ENCODE measurements at places on chromosomes 16 and 17. TPM values are rescaled to one million over a fixed set of nuclear protein-coding genes. Genes with fewer than 3 reads are reported as not detected.

Gene LGALS9
- 1.7 TPM for total RNA-seq

Gene PRSS33
- not detected for total RNA-seq

GRCh38 chr17:33016920-33017319 is 25.3 kb downstream of the SPACA3 start:
- DNase-seq = no peak

- DNase-seq = no peak
Measured at GRCh38 chr17:75909812-75910274, 5.2 kb upstream of the MRPL38 start.

DNA sequence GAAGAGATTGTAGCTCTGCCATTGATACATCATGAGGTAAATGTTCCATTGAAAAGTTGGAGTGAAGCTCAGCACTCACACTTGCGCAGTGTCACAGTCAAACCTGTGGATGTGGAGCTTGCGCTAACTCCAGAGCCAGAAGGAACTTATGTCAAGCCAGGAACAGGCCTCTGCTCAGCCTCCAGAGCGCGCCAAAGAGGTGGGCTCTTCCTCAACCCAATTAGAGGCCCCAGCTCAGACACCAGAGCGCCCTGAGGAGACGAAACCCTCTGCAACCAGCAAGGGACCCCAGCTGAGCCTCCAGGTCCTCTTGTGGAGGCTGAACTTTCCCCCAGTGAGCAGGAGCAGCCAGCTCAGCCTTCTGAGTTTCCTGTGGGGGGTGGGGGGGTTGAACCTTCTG is 61.5 kb upstream of the FBXO47 start:
- DNase-seq = no peak

Gene HOXB5
- total RNA-seq = not detected

Gene OR1D5
- not detected for total RNA-seq

Gene RMI2
- 96.0 TPM for total RNA-seq

- DNase-seq = no peak
Measured at GRCh38 chr16:54120846-54121480, 165.6 kb downstream of the IRX3 start.

DNA sequence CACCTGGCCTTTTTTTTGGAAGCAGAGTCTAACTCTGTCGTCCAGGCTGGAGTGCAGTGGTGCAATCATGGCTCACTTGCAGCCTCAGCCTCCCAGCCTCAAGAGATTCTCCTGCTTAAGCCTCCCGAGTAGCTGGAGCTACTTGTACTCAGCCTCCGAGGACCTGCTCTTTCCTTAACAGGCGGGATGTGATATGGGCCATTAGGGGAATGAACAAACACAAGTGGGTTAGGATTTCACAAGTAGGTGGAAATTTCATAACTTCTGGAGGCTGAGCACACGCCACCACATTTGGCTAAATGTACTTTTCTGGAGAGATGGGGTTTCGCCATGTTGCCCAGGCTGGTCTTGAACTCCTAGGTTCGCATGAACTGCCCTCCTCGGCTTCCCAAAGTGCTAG is 4.1 kb downstream of the PAM16 start:
- no peak for DNase-seq

GRCh38 chr16:19698480-19699465 is 19.3 kb downstream of the KNOP1 start:
- DNase-seq = no peak

GRCh38 chr17:75124041-75124818 is 7.3 kb downstream of the NT5C start:
- no peak for DNase-seq

- DNase-seq = no peak
Measured at GRCh38 chr17:82912484-82913089, 72.8 kb upstream of the ZNF750 start.

- DNase-seq = no peak
Measured at GRCh38 chr16:84511831-84512230, 7.4 kb upstream of the MEAK7 start.

DNA sequence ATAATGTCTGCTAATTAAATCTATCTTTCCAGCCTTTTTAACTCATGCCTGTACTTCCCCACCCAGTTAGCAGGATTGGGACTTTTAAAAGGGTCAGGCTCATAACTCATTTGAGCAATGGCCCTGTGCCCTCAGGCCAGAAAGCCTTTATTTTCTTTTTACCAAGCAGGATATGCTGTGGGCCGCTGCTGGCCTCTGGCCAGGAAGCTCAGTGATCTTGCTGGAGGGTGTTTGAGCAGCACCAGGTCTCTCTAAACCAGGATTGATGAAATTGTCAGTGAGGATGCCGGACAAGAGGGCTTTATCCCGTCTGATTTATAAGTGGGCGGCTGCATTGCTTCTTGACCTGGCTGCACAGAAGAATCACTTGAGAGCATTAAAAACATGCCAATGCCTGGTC is 187.8 kb downstream of the RAB11FIP4 start:
- DNase-seq = no peak

Gene GCGR
- total RNA-seq = 0.61 TPM

Gene RNF222
- total RNA-seq = not detected

GRCh38 chr16:49543631-49543946 is 170.0 kb downstream of the C16orf78 start:
- no peak for DNase-seq

Gene TBC1D3C
- total RNA-seq = not detected

GRCh38 chr17:3006801-3007200 is 56.6 kb downstream of the OR1D5 start:
- no peak for DNase-seq

GRCh38 chr17:34979650-34980352 is 511 bp upstream of the LIG3 start:
- no peak for DNase-seq

- DNase-seq = no peak
Measured at GRCh38 chr17:34265711-34266110, 4.3 kb upstream of the CCL7 start.

DNA sequence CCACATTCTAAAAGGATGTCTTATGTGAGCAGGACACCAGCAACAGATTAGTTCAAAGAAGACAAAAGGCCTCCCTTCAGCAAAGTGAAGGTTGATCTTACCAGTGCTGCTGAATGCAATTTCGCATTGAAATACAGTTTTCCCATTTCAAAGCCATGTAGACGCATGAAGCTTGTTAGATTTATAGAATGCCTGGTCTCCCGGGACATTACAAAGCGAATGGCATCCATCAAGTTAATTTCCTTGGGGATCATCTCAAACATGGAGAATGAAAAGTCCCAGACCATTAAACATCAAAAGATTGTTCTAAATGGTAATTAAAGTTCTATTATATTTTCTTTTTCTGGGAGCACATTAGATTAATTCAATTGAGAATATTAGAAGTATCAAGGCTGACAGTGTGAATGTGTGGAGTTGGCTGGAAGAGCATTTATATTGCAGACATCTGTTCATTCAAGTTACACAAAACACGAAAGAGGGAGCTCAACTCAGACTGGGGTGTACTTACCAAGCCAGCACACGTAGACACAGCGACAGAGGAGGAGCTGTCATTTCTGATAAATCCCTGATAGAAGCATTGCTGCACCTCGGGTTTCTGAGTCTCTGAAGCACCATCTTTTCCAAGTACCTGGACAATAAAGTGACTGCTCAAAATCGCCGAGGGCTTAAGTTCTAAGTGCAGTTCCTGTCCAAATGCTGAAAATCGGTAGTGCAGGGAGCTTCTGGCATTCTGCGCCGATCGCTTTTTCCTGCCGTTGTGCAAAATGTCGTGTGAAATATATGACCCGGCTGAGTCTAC is 3.8 kb downstream of the ADAMTS18 start:
- DNase-seq = no peak

DNA sequence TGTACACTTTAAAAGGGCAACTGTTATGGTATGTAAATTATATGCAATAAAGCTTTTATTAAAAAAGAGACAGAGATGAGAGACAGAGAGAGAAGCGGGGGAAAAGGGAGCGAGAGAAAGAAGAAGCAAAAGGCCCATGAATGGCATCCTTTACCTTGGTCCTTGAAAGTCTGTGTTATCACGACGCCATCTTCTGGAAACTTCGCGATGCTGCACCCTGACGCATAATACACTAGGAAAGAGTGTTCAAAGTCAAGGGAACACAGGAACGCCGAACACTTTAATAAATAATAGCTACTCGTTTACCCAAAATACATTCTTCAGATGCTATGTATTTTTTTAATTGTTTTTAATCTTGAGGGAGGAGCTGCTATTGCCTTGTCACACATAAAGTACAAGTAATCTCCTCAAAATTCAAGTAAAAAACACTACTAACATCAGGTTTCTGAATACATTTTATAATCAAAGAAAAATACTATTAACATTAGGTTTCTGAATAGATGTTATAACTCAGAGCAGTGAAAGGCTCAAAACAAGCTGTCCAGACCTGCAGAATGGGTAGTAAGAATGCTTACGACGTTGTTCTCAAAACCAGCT is 23.0 kb upstream of the SLC38A8 start:
- no peak for DNase-seq

Gene KRT40
- total RNA-seq = not detected

- DNase-seq = no peak
Measured at GRCh38 chr16:85350146-85350728, 238.0 kb upstream of the CIBAR2 start.

- DNase-seq = peak; percentile 41
Measured at GRCh38 chr16:47848421-47849109, 307.2 kb downstream of the ABCC12 start.

GRCh38 chr16:17211797-17212196 is 259.0 kb downstream of the XYLT1 start:
- peak; percentile 67 for DNase-seq

DNA sequence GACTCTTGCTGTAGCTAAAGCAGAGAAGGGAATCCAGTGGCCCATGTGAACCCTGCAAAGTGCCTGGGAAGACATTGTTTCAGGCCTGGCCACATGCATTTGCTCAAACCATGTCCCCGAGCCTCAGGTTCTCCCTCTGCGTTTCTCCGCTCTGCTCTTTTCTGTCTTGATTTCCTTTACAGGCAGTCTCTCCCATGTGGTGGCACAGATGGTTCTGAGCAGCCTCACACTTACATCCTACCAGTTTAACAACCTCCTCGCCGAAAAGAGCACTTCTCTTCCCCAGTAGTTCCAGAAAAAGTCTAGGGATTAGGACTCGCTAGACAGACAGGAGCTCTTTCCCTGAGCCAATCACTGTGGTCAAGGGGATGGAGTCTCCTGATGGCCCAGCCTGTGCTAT is 28.3 kb upstream of the MYH10 start:
- DNase-seq = no peak

- no peak for DNase-seq
Measured at GRCh38 chr17:54749157-54749556, 151.5 kb upstream of the TOM1L1 start.

DNA sequence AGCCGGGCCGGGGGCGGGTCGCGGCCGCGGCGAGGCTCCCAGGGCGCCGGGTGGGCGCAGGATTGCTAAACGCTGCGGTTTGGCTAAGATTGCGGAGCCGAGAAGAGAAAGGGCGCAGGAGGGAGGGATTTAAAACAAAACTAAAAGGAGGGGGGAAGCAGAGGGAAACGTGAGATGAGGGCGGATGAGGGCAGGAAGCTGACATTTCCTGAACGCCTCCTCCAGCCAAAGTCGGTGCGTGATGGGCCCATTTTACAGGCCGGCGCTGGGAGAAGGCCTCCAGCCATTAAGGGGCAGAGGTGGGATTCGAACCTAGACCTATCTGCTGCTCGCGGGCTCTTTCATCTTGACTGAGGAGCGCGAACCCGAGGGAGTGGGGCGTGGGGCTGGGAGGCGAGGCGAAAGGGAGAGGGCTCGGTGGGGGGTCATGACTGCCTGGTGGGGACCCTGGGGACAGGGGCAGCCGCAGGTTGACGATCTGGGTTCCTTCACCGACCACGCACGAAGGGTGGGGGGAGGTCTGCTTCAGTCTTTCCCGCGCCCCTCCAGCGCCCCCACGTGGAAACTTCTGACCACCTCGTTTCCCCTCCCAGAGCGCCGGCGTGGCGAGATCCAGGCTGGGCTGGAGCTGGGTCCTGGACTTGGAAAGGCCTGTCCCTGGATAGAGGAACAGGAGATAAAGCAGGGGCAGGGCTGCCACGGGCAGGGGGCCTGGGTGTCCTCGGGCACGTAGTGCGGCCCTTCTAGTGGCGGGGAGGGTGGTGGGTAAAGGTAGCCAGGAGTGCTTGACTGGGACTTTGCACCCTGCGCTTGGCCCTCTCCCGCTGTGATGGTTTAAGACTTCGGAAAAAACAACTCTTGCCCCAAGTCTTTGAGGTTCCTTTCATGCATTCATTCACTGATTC is 3.8 kb upstream of the TAC4 start:
- DNase-seq = peak; percentile 95

DNA sequence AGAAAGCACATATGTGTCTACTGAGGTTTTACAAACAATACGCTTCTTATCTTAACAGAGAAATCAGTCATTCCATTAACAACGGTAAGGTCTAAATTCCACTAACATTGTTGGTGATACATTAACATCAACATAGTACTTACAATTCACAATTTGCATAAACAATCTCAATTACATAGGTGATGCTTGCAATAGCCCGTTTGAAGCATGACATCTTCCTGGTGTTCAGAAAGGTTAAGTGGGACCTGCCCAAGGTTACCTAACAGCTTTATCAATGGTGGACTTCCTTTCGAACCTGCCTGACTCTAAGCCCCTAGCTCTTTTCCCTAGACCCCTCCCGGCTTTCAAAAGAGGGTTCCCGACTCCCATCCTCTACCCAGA is 699 bp downstream of the FAM222B start:
- DNase-seq = no peak

DNA sequence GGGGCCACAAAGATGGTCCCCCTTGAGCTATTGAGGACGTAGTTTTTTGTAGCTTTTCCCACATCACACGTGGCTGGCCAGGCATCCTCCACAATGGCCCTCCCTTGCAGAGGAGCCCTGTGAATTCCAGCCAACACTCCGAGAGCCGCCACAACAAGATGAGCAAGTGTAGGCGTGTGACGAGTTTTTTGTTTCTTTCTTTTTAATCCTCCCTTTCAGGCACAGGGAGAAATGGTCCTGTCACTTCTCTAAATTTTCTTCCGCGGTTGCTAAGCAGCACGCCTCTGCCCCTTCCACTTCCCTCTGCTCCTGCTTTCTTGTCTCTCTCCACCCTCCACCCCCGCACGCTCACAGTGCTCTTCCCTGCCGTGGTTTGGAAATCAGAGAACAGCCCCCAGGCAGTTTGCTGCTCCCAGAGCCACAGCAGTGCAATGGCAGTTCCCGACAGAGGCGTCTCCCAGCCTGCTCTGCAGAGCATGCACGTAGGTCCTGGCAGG is 68.0 kb upstream of the MRTFB start:
- DNase-seq = peak; percentile 68

- DNase-seq = no peak
Measured at GRCh38 chr16:1420111-1420539, 422 bp downstream of the UQCC4 start.

Gene NOXO1
- total RNA-seq = 2.5 TPM

Measured in H1 (cell line).